Activated effector memory CD4-positive, alpha-beta T cell treated with Interleukin-2 at 50 U/mL for 16 hours (primary cell): ENCODE measurements at places on chromosomes 16 and 17.

- DNase-seq = no peak
Measured at GRCh38 chr16:22859925-22860324, 46.0 kb downstream of the HS3ST2 start.

DNA sequence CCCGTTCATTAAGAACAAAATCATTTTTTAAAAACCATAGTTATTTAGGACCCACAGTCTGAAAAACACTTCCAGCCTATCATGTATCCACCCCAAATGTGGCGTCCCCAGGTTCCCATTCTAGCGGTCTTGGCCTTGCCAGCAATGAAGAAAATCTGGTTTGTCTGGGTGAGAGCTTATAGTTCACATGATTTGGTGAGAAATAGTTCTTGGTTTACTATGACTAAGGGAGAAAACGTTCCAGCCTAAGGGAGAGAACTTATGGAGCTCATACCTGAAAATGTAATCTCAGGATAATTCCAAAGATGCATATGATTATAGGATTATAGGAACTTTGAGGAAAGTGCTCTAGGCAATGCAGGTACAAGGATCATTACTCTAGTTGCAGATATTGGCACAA lies 4.8 kb downstream of the MARVELD3 start:
- no peak for DNase-seq

DNA sequence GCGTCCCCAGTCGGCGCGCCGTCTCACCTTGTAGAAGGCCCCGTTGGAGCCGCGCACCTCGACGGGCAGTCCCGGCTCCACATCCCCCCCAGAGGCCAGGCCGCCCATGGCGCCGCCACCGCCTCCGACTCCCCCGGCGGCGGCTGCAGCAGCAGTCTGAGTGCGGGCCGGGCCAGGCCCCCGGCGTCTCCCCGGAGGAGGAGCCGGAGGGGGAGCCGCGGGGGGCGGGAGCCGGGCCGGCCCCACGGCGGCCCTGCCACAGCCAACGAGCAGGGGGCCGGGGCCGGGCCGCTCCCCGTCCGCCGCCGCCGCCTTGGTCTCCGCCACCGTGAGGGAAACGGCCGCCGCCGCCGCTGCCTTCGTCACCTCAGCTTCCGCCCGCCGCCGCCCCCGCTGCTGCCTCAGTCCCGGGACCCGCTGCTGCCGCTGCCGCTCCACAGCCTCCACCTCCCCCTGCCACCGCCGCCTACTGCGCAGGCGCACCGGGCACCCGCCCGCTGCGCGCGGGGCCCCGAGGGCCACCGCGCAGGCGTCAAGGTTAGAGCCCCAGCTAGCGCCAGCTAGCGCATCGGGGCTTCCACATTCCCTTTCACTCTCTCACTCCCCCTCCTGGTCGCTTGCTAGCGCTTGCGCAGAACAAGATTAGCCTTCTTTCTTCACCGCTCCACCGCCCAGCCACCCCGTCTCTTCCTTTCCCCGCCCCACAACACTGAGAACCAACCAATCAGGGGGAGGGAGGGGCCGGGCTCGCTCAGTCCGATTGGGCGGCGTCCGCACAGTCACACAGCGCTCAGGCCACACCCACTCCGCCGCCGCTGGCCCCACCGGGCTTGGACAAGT lies at the start of gene FXR2:
Gene FXR2, minus strand, starts transcription at position 473 of the 840 bp plus-strand sequence. Its CDS starts 365 bp downstream, at position 108.
- DNase-seq = peak; percentile 99

- no peak for DNase-seq
Measured at GRCh38 chr16:28876973-28877654, 1.2 kb upstream of the ATP2A1 start.

DNA sequence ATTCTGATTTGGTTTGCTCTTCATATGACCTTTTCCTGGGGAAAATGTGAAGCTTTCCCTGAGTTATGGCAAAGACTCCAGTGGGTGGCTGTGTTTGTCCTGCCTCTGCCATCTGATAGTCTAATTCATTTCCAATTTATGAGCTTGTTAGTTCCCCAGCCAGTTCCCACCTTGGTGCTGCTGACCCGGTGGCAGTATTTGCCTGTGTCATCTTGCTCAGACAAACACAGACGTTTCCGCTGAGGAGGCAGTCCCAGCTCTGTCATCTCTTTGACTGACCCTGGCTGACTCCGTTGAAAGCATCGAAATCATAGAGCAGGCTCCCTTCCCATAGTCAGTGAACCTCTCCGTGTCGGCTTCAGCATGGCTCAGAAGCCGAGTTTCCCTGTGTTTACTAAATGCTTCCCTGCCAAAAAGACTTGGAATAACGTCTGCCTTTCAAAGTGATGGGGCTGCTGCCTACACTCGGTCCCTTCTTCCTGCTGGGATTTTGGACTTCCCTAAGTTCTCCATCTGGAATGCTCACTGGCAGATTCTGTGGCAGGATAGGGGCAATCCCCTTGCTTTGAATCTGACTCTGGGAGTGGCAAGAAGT lies 538.3 kb downstream of the NPIPA7 start:
- DNase-seq = no peak

GRCh38 chr16:84486551-84487235 lies 17.8 kb downstream of the MEAK7 start:
- no peak for DNase-seq

GRCh38 chr16:50316848-50317630 lies 50.7 kb downstream of the ADCY7 start:
- no peak for DNase-seq

- no peak for DNase-seq
Measured at GRCh38 chr16:85235991-85236817, 123.9 kb upstream of the CIBAR2 start.

DNA sequence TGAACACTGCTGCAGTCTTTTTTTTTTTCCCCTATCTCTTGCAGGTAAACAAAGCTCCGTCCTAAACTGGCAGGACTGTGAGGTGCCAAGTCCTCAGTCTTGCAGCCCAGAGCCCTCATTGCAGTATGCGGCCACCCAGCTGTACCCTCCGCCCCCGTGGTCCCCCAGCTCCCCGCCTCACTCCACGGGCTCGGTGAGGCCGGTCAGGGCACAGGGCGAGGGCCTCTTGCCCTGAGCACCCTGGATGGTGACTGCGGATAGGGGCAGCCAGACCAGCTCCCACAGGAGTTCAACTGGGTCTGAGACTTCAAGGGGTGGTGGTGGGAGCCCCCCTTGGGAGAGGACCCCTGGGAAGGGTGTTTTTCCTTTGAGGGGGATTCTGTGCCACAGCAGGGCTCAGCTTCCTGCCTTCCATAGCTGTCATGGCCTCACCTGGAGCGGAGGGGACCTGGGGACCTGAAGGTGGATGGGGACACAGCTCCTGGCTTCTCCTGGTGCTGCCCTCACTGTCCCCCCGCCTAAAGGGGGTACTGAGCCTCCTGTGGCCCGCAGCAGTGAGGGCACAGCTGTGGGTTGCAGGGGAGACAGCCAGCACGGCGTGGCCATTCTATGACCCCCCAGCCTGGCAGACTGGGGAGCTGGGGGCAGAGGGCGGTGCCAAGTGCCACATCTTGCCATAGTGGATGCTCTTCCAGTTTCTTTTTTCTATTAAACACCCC lies 13.8 kb downstream of the IL34 start:
- DNase-seq = no peak

GRCh38 chr17:18141210-18141803 lies 32.8 kb downstream of the MYO15A start:
- DNase-seq = no peak

DNA sequence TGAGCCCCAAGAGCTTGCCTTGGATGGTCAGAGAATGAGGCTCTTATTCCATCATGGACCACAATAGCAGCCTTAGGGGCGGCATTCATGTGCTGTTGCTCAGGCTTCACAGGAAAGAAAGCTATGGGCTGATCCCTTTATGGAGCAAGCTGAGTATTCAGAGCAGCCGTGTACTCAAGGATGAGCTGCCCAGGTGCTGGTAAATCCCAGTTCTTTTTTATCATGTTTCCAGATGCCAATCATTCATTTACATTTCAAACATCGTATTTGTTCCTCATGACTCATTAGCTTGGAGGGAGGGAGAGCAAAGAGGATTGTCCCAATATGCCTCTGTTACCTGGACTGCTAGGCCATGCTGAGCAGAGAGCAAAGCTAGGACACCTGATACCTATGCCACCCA lies 475.7 kb downstream of the SHISA9 start:
- no peak for DNase-seq

- no peak for DNase-seq
Measured at GRCh38 chr17:45383003-45383402, 49.7 kb downstream of the ARHGAP27 start.

DNA sequence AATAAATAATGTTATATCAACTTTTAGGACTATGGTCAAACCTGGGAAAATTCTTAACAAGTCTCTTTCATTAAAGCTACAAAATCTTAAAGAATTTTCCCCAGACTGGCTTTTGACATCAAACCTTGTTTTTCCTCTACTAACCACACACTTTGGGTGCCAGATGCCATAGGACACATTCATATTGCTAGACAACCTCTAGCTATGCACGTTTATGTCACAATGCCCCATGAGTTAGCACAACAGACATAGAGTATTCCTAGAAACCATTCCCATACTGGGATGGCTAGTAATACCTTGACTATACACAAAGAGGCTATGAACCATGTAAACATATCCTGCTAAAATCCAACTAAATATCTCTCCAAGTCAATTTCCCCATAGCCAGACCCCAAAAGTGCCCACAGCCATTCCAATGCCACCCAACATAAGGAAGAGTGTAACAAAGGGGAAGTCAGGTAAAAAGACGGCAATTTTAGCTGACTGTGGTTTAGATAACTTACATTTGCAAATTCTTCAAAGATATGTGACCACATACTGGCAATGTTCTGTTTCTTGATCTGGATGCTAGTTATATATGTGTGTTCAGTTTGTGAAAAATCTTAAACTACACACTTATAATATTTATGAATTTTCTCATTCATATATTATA lies 23.4 kb downstream of the SMURF2 start:
- no peak for DNase-seq

- no peak for DNase-seq
Measured at GRCh38 chr16:35398180-35398579, 1938.8 kb downstream of the TP53TG3F start.

DNA sequence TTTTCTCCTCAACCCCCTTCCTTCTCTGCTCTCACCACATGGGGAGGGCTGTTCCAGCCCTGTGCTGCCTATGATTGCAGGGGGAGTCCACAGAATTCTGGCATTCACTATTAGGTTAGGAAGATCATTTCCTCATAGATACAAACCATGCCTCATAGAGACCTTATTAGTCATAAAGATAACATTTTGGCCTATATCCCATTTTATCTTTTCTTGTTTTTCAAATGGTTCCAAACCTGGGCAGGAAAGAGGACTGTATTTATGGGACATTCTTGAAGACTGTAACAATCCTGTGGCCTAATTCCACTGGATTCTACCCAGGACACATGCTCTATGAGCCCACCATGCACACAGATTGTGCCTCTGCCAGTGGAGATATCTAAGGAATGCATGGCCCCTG lies 51.7 kb downstream of the ASIC2 start:
- no peak for DNase-seq

DNA sequence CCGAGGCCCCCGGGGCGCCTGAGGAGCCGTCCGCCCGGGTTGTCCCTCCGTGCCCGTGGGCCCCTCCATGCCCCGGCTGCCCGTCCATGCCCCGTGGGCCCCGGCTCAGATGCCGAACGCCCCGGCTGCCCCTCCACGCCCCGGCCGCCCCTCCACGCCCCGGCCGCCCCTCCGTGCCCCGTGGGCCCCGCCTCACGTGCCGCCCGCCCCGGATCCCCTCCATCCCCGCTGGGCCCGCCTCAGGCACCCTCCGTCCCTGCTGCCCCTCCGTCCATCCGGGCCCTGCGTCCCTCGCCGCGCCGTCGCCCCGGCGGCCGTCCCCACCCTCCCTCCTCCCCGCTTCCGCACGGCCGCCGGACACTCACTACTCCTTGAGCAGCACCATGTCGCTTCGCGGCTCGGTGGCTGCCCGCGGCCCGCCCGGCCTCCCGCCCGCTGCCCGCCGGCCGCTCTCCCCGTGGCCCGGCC lies 382 bp downstream of the PITPNA start:
- no peak for DNase-seq

GRCh38 chr17:64084086-64084939 lies 45.6 kb downstream of the ERN1 start:
- no peak for DNase-seq

- DNase-seq = peak; percentile 68
Measured at GRCh38 chr17:67245073-67245693, at the start of gene HELZ. TSS of gene HELZ (minus strand) at chr17:67245196. CDS start at chr17:67218804, 26,392 bp downstream.

GRCh38 chr16:57477531-57478202 lies 8.6 kb downstream of the DOK4 start:
- DNase-seq = no peak

- DNase-seq = no peak
Measured at GRCh38 chr16:73399997-73400396, 352.1 kb upstream of the ZFHX3 start.

- DNase-seq = no peak
Measured at GRCh38 chr16:81676883-81677737, 102.0 kb upstream of the PLCG2 start.

- no peak for DNase-seq
Measured at GRCh38 chr16:3992297-3993051, 112.0 kb upstream of the CREBBP start.

GRCh38 chr17:4750606-4751005 lies 10.9 kb upstream of the CXCL16 start:
- no peak for DNase-seq

- no peak for DNase-seq
Measured at GRCh38 chr17:45396496-45397205, 36.0 kb downstream of the ARHGAP27 start.

DNA sequence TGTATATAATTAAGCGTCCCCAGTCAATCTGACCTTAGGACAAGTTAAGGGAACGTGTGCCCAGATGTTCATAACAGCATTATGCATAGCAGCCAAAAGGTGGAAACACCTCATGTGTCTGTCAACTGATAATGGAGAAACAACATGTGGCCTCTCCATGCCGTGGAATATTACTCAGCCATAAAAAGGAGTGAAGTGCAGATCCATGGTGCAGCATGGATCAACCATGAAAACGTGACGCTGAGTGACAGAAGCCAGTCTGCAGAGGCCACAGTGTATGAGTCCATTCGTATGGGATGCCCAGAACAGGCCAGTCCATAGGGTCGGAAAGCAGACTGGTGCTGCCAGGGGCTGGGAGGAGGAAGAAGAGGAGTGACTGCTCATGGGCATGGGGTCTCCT lies 161.0 kb upstream of the CIBAR2 start:
- DNase-seq = no peak
